ENCODE measurements at places on chromosomes 1 and 21. TPM values are rescaled to one million over a fixed set of nuclear protein-coding genes. Genes with fewer than 3 reads are reported as not detected.

ERICH3 gene
- total RNA-seq, result 0.06 TPM

DNA sequence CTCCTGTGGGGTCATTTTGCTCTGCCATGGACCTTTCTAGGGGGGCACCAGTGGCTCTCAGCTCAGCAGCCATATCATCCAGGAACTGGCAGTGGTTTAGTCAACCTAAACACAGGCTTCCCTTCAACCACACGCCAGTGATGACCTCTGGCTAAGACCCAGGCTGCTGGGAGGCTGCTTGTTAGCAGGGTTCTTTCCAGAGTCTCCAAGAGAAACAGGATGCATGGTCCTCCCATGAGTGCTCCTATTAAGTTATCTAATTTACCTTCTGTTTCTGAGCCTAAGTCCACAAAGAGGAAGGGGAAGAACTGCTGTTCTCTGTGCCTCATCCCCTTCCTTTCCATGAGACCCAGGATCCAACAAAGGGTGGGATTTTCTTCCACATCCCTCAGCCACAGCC lies 137.3 kb upstream of the PLXNA2 start:
- DNase-seq, result no peak

- no peak for DNase-seq
Observed at GRCh38 chr1:60989749-60990713, 92.3 kb upstream of the NFIA start.

CORT gene
- not detected for total RNA-seq

GRCh38 chr21:41000838-41001237 lies 153.9 kb upstream of the DSCAM start:
- no peak for DNase-seq

GRCh38 chr21:36039861-36040260 lies 20.5 kb downstream of the SETD4 start:
- DNase-seq, result no peak

GRCh38 chr1:236938760-236939159 lies 65.5 kb downstream of the MT1HL1 start:
- DNase-seq, result no peak

FCER1G gene
- total RNA-seq, result 13.0 TPM

All from right lobe of liver (tissue), 6 donors.